ENCODE measurements at places on chromosomes 5 and 9.

DNA sequence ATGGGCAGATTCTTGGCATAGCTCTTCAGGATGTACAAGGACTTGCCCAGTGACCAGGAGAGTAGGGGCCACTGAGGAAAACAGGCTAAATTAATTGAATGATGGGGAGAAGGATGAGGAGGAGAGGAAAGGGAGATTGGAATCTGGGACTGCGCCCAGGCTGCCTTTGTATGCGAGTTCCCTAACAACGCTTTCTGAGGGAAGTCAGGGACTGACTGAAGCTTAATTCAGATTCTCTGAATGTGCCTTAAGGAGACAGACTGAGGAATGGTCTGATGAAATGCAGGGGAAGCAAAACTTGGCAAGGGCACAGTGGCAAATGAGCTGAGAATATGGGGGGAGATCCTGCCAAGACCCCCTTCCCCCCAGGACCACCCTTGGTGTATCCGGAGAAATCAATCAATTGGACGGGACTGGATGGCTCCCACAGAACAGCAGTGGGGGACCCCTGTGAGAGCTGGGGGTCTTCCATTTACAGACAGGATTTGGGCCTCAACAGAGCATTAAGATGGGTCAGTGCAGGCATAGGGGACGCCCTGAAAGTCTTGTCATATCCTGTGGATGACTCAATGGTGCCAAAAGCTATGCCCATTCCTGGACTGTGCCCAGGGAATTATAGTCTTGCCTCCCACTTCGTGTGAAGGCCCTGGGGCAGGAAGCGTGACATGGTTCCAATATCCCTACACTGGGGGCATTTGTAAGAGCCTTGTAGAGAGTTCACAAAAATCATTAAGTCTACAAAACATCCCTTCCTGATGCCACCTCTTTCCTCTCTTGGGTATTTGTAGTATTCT is 215.5 kb upstream of the TNC start:
- no peak for DNase-seq

GRCh38 chr5:159330131-159330800 is at the start of gene IL12B:
TSS of gene IL12B (minus strand) at chr5:159330487. CDS start at chr5:159326782, 3,705 bp downstream.
- DNase-seq: no peak

DNA sequence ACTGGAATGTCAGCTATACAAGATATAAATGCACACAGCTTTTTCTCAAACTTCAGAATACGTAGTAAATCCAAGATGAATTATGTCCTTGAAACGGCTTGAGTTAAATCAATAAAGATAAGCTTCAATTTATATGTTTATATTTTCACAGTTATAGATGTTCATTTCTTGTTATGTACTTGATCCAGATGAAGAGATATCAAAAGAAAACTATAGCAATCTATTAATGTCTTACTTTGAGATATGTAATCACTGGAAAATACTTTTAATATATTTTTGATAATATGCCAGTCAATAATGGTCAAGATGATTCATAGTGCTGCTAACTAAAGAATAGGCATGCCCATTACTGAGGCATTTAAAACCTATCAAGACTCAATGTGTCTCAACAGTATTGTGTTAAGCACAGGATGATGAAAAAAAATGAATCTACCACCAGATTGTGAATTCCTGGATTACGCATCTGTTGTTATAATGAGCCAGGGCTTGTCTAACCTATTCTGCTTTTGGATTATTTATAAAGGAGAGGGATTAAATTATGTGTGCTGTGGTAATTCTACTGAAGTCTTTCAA is 372.6 kb upstream of the PRR16 start:
- no peak for DNase-seq

DNA sequence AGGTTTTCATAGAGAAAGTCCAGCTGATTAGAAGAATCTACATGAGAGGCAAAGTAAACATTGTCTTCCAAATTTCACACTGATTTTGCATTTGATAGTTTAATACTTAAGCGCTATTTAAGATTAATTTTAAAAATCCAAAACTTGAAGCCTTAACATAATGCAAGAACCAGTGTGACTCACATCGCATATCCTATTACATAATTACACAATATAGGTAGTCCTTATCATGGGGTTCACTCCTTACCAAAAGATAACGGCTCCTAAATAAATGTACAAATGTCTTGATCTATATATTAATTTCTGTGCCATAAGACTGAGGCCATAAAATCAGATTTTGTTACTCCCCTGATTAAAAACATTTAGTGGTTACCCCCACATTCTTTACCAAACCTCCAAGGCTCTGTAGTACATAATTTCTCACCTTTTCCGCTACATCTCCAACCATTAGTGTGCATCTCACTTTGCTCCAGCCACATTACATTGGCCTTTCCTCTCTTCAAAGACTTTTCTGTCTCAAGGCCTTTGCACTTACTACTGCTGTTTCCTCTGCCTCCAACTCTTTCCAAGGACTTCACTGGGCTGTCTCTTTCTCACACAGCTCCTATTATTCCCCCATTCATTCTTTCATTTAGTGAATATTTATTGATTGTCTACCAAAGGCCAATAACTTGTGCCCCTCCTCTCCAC is 1.0 kb downstream of the RIOK2 start:
- no peak for DNase-seq

- no peak for DNase-seq
These were observed 737 bp downstream of the SLC1A3 start for GRCh38 chr5:36607114-36607571.

DNA sequence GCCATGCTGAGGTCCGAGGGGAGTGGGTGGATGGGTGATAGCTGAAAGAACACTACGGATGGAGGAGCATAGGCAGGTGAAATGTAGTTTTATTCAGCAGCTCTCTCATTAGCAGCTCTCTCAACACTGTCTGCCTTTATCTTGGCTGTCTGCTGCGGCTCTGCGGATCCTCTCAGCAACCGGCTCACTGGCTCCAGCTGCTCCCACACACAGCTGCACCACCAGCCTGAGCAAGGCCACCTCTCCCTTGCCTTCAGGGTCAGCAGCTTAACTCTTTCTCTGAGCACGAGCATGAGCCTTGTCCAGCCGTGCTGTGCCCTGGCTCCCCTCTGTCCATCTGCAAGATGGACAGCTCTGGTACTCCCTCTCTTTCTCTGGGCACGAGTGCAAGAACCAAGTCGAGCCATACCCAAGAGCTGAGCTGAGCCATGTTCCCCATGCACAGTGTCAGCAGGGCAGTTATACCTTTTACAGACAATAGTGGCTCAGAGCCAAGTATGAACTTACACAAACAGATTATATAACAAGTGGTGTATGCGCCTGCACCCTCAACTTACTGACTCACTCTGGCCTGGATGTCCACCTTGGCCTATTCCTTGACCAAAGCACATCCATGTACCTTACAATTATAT is 108.5 kb downstream of the MACIR start:
- DNase-seq: no peak

DNA sequence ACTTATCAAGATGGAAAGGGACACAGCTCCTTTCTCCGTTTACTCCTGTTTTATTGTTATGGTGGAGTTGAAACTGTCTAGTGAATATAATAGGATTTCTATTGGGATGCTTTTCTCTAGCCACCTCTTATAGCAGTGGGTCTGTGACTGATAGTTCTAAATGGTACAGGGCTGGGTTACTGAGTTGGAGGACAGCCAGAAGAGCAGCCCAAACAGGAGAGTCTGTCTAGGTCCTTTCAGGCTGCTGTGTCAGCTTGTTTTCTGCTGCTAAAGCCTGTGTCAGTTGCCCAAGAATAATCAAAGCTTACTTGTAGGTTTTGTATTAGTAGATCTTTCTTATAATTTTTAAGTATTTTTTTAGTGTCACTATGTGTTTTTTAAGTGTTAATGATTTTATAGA is 356.0 kb upstream of the SEMA6A start:
- no peak for DNase-seq
